ENCODE measurements at places on chromosomes 2 and 18.

- DNase-seq, result no peak
These were observed 71.0 kb upstream of the SP3 start for GRCh38 chr2:174035981-174036742.

- no peak for DNase-seq
These were observed 471.1 kb downstream of the CCDC85A start for GRCh38 chr2:56654936-56655335.

- no peak for DNase-seq
These were observed 64.2 kb downstream of the TPO start for GRCh38 chr2:1477196-1478040.

- no peak for DNase-seq
These were observed 20.9 kb upstream of the KIDINS220 start for GRCh38 chr2:8858264-8858663.

DNA sequence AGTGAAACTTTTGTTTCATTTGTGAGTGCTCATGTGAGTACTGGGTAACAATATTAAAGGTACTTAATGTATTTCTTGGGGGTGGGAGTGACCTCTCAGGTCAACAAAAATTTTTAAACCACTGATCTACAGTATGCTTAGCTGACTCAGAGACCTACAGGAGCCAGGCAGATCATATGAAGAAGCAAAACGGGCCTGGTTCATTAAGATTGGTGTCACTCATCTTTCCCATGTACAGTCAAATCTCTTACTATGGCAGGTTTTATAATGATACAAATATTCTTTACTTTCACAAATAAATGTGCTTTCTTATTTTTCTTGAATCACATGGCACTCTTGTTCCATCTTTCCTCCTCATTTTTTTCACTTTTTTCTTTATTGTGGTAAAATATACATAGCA lies 7.7 kb upstream of the TMSB10 start:
- DNase-seq, result no peak

- no peak for DNase-seq
These were observed 342.8 kb downstream of the DYSF start for GRCh38 chr2:71796174-71796593.

GRCh38 chr18:76490670-76491472 lies 4.2 kb downstream of the ZNF516 start:
- DNase-seq, result peak; percentile 76

- DNase-seq, result no peak
These were observed 47.5 kb downstream of the RHBDD1 start for GRCh38 chr2:226883296-226883795.

DNA sequence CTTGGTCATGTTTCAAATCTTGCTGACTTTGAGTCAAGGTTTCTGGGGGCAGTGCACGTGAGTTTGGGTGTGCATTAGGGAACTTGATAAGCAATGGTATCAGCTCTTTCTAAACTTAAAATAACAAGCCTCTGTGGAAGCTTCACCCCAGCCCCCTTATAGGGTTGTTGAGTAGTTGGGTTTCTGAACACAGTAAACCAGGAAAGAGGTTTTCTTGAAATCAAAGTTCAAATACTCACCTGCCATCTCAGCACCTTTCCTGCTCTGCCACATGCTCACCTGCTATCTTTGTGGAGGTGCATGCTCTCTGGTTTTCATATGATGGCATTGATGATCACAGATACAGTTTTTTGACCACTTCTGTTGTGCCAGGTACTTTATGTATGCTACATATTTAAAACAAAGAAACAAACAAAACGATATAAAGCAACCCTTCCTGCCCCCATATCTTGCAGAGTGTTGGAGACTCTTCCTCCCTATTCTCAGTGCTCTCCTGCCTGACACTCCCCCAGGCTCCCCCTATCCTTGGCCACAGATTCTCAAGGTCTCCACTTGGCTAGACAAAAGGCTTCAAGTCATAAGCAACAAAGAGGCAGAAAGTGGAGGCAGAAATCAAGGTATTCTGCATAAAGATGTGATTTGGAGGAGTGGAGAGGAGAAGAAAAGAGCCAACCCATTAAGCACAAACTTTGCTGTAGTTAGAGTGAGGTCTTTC lies 360.6 kb downstream of the CYRIA start:
- no peak for DNase-seq

- no peak for DNase-seq
These were observed 83.5 kb downstream of the COBLL1 start for GRCh38 chr2:164757934-164758695.

GRCh38 chr2:27636766-27637165 lies 7.9 kb downstream of the GPN1 start:
- no peak for DNase-seq

DNA sequence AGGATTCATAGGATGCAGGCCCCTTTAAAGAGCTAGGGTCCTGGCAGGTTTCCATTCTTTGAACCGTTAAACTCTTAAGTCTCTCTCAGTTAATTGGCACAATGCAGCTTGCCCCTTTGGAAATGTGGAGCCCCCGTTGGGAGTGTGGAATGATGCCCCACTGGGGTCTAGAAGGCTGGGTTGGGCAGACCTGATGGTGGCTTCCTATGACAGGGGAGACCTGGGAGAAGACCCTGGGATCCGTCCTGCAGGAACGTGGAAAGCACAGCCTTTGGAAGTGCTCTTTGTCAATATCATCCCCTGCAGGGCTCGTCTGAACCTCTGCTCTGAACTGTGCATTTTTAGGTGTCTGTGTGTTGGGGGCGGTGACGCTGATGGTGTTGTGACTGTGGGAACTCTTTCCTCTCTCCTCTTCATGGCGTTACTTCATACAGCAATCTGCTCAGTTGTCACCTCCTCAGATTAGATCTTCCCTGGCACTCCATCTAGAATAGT lies 190.6 kb downstream of the MYCN start:
- DNase-seq, result no peak

- DNase-seq, result no peak
These were observed 168.4 kb downstream of the ZFP36L2 start for GRCh38 chr2:43057742-43058725.

DNA sequence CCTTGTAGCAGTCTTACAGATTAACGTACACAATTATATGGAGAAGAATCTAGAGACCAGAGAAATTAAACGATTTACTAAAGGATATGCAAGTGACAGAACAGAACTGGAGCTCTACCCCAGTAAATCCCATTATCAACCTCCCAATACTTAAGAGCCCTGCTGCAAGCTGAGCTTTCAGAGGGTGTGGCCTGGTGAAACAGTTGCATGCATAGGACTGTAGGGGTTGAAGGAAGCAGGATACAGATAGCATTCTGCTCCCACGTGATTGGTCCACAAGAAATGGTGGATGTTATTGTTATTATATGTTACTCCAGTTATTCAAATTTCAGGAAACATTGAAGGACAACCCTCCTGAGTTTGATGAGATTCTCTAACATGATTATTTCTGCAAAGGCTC lies 210.8 kb upstream of the THUMPD2 start:
- DNase-seq, result no peak

GRCh38 chr2:36425608-36426355 lies 70.2 kb downstream of the CRIM1 start:
- DNase-seq, result no peak

DNA sequence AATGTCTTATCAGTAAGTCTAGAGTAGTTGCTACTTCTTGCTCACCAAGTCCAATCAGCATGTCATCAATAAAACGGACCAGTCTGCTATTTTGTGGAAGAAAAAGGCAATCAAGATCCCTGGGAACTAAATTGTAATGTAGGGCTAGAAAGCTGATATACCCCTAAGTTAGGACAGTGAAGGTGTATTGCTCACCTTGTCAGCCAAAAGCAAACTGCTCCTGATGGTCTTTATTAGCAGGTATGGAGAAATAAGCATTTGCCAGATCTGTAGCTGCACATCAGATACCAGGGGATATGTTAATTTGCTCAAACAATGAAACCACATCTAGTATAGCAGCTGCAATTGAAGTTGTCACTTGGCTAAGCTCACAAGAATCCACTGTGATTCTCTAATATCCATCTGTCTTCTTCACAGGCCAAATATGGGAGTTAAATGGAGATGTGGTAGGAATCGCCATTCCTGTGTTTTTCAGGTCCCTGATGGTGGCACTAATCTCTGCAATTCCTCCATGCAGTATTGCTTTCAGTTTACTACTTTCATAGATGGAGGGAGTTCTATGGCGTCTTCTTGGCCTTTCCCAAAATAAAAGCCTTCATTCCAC lies 75.0 kb downstream of the TMEM237 start:
- DNase-seq, result no peak

DNA sequence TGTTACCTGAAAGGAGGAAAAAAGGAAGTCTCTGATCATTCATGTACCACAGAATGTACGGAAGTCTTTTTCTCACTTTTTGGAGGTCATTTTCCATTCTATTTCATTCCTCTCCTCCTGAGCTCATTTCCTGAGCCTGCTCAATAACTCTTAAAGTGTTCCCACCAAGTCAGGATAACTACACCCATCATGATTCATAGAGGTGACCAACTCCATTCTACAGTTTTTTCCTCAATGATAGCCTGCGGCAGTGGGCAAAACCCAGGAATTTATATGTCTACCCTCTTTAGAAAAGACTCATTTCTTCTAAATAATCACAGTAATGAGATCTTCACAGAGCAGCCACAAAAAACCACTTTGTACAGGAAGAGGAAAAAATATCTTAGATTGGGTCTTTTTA lies 372.5 kb downstream of the RBM43 start:
- DNase-seq, result no peak

DNA sequence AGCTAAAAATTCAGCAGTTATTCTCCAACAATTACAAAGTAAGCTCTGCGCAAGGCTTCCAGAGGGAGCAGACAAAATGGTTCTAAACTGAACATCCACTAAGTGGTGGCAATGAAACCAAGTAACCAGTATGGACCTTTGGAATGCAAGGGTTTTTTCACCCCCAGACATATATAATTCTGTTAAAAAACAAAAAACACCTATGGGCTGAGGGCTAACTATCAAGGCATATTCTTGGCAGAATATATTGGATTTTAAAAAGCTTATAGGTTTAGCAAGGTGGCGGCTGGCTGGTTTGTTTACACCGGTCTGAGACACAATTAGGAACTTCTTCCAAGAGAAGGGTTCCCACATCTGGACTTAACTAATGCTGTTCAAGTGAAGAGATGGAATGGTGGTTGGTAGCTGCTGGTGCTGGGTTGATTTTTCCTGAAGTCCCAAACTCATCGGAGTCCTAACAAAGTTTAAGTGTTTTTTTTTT lies 2.8 kb downstream of the ZFP36L2 start:
- peak; percentile 35 for DNase-seq

GRCh38 chr2:101912545-101912944 lies 79.2 kb upstream of the IL1R2 start:
- DNase-seq, result no peak

GRCh38 chr18:45334191-45334590 lies 281.1 kb upstream of the SLC14A2 start:
- no peak for DNase-seq

DNA sequence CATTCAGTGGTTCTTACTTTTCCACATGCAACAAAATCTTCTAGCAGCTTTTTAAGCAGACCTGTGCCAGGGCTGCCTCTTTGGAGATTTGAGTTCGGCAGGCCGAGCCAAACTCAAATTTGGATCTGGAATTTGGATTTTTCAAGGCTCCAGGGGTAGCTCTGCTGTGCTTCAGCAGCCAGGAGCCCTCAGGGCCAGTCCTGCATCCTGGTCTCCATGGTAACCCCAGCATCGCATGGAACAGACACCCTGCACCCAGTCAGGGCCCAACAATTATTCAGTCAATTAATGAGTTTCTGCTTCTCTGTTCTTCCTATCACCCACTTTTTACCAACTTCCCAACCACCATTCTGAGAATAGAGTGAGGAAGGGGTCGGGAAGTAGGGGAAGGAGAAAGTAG lies 30.0 kb downstream of the EN1 start:
- DNase-seq, result no peak

GRCh38 chr2:47177043-47177565 lies 22.0 kb upstream of the STPG4 start:
- DNase-seq, result no peak

- DNase-seq, result no peak
These were observed 205.4 kb downstream of the ZNF407 start for GRCh38 chr18:74803117-74803516.

DNA sequence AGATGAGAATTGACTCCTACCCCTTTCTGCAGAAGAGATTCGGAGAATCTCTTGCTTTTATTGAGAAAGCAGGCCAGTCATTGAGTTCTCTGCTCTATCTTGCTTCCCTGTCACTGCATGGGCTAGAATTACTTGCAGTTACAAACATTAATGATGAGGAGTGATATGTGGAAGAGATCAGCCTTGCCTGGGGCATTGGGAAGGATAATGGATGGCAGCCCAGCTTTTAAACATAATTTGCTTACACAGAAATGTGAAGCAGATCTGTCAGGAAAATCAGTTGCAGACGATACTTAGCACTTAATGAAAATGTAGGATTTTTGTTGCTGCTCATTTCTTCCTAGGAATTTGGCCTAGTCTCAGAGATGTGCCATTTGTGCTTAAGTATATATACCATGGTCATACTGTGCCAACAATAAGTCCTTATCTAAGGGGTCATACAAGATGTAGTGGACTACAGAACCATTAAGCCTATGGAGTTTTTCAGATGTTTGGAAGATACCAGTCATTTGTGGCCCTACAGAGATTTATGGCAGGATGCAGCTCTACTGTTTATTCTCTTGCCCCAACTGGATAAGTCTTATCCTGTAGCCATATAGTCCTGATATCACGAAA lies 92.7 kb downstream of the XRCC5 start:
- no peak for DNase-seq

GRCh38 chr2:238573065-238573778 lies 146.5 kb downstream of the ASB1 start:
- peak; percentile 45 for DNase-seq

DNA sequence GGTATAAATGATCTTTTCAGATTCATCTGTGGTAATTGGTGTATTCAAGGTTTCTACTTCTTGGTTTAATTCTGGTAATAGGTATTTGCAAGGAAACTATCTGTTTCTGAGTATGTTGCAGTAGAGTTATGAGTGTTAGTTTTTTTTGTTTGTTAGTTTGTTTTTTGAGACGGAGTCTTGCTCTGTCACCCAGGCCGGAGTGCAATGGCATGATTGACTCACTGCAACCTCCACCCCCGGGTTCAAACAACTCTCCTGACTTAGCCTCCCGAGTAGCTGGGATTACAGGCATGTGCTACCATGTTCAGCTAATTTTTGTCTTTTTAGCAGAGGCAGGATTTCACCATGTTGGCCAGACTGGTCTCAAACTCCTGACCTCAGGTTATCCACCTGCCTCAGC lies 60.9 kb upstream of the IL1R2 start:
- DNase-seq, result no peak

DNA sequence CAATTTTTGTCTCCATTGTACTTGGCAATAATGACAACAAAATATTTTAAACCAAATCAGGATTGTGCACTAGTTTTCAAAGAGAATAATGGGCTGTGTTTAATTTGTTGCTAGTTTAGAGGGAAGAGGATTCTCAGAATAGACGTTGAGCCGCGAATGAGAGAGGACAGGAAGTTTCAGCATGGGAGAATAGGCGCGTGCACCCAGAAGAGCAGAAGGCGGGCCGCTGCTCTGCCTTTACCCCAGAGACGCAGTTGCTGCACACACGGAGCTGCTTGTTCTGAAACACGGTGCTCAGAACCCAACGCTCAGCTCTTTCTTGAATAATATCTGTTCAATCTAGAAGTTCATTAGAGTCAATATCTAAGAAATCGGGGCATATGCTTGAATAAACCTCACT lies 223.4 kb downstream of the MYT1L start:
- no peak for DNase-seq

- DNase-seq, result no peak
These were observed 209.1 kb downstream of the TFCP2L1 start for GRCh38 chr2:121075641-121076497.

All from activated naive CD4-positive, alpha-beta T cell treated with anti-CD3 and anti-CD28 coated beads, Interleukin-2, amount 10 ng/mL, durations not matched to agents 7 days and 5 days (primary cell).